ENCODE measurements at places on chromosomes 4 and X.
A peak's percentile ranks its signal among the peaks of the same experiment; 100 is the strongest.

DNA sequence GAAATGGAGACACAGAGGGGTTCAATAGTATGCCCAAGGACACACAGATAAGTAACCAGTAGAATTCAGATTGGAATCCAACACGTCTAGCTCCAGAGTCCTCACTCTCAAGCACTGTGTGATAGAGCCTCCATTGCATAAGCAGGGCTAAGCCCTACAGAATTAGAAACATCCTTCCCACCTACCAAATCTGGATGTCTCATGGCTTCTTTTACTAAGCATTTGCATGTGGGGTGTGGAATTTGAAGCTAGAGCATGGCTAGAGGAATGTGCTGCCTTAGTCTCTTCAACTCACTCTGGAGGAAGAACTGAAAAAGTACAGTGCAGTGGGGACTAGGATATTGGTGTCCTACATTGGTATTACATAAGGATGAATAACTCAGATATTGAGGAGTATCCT lies 119.4 kb downstream of the MFAP3L start:
- DNase-seq = no peak

DNA sequence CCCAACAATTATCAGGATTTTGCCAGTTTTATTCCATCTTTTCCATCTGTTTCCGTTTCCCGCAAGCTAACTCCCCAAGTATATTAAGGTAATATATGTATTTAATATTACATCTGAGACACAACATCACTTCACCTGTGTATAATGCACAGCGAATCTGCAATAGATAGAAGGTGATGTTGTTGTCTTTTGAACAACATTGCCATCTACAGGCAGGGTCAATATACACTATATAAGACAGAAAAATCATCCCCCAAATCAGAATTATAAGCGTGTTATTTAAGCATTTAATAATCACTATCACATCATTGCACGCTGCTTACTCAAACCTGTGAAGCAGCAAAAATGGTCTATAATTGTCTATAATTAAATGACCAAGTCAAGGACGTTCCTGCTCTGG lies 1115.5 kb downstream of the NLGN4X start:
- peak; percentile 64 for DNase-seq

DNA sequence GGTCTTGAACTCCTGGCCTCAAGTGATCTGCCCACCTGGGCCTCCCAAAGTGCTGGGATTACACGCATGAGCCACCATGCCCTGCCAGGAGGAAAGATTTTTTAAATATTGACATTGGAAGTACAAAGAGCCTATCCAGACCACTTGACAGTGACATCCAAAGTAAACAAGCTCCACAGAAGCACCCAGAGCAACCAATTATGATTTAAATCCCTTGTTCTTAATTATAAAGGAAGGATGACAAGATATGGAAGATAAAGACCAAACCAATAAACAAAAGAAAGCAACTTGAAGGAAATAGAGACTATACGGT lies 27.7 kb upstream of the RPL34 start:
- DNase-seq = no peak

DNA sequence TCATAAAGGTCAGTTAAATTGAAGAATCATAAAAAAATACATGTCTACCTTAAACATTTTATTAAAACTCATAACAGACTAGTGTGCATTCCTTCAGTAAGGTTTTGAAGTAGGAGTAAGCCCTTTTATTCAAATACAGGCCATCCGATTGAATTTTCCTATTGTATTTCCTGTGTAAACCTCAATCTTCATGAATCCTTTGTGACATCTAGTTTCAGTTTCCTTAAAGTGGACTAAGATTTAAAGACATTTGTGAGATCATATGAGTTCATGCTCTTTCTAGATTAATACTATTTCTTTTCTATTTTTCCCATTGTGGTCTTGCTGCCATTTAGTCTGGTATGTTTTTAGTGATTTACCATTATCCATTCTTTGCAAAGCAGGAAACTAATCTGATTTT lies 644.7 kb upstream of the BOD1L1 start:
- DNase-seq = no peak

DNA sequence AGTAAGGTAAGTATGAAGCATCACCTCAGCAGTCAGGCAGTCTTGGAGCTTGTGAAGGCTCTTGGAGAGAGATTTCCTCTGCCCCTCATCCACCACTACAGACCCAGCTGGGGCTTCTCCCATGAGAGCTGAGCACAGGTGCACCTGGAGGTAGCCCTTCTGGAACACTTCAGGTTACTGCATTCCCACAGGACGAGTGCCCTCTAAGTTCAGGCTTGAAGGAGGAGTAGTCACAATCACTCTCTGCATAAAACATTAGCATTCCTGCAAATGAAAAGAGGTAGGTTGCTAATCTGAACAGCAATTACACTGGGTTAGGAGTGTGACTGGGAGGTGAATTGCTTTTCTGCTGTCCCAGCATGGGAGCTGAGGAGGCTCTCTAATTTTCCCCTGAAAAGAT lies 308.8 kb downstream of the TEX13C start:
- no peak for DNase-seq

DNA sequence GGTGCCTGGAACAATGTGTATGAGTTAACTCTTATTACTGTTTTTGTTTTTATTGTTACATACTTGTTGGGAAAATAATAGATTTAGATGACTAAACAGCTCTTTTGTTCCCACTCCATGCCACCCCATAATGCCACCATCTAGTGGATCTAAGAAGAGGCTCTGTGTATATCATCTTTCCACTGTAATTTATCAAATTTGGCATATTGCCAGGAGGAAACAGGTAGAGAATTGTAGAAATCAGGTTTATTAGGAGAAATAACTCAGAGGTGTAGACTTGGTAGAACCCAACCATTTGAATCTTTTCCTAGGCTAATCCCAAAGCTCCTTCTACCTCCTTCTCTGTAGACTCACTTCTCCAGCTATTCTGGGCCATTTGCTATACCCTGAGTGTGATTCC lies 150.6 kb downstream of the GATB start:
- no peak for DNase-seq

DNA sequence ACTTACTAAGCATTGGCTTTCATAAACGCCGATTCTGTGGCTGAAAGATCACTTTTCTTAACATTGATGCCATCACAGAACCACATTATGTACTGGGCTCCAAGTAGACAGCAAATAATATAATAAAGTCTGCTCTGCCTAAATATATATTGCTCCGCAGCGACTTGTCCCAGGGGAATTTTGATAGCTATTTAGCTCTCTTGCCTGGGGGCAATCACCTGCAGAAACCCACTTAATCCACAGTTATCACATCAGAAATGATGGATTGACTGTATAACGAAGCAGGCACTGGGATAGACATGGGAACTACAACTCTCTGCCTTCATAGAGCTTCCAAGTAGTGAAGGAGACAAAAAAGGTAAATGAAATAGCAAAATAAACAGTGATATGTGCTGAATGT lies 48.0 kb upstream of the MYOZ2 start:
- no peak for DNase-seq

GRCh38 chr4:24433515-24434214 lies 150.7 kb downstream of the DHX15 start:
- DNase-seq = no peak

DNA sequence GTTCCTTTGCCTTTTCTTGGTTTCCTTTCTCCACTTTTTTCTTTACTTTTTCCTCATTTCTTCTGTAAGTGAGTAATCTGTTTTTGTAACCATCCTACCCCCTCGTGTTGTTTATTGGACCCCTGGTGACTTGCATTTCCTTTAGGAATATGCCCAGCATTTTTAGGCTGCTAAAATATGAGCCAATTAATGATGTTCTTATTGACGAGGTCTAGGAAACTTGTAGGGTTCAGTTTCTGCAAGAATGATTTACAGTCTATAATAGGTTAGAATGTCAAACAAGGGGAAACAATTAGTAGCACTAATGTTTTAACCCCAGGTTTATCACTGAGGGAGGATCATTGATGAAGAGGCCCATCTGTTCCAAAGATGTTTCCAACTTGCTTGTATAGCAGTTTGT lies 79.0 kb downstream of the CPE start:
- DNase-seq = no peak

- DNase-seq = no peak
Measured at GRCh38 chr4:169620880-169621248, 486 bp downstream of the CLCN3 start.

- DNase-seq = peak; percentile 59
Measured at GRCh38 chrX:132217203-132218073, 1.8 kb downstream of the RAP2C start.

DNA sequence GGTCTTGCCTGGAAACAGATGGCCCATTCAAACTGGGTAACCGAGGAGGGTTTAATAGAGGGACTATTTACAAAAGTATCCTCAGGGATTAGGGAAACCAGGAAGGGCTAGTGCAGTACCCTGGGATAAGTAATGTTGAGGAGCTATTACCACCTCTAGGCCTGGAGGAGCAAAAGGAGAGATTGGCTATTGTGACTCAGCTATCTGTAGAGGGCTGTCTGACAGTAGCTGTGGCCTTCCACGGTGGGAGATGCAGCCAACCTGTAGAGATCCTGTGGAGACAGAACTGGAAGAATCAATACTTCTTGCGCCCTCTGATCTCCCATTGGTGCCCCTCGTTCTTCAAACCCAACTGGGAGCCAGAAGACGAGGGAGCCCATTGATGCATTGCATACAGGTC lies 34.1 kb upstream of the RPS6KA3 start:
- DNase-seq = no peak

GRCh38 chrX:155949098-155949497 lies 48.4 kb upstream of the IL9R start:
- no peak for DNase-seq

GRCh38 chrX:53674581-53674980 lies 11.9 kb downstream of the HUWE1 start:
- no peak for DNase-seq

- no peak for DNase-seq
Measured at GRCh38 chr4:14863418-14864364, 138.6 kb upstream of the CPEB2 start.

GRCh38 chr4:2869659-2870058 lies 26.0 kb downstream of the ADD1 start:
- no peak for DNase-seq

GRCh38 chr4:154836513-154836912 lies 55.4 kb downstream of the RBM46 start:
- no peak for DNase-seq

GRCh38 chr4:3030566-3031356 lies 43.6 kb downstream of the HTT-AS start:
- DNase-seq = no peak

- no peak for DNase-seq
Measured at GRCh38 chr4:64000241-64000640, 409.0 kb downstream of the TECRL start.

GRCh38 chr4:8108991-8109390 lies 49.6 kb downstream of the ABLIM2 start:
- no peak for DNase-seq

DNA sequence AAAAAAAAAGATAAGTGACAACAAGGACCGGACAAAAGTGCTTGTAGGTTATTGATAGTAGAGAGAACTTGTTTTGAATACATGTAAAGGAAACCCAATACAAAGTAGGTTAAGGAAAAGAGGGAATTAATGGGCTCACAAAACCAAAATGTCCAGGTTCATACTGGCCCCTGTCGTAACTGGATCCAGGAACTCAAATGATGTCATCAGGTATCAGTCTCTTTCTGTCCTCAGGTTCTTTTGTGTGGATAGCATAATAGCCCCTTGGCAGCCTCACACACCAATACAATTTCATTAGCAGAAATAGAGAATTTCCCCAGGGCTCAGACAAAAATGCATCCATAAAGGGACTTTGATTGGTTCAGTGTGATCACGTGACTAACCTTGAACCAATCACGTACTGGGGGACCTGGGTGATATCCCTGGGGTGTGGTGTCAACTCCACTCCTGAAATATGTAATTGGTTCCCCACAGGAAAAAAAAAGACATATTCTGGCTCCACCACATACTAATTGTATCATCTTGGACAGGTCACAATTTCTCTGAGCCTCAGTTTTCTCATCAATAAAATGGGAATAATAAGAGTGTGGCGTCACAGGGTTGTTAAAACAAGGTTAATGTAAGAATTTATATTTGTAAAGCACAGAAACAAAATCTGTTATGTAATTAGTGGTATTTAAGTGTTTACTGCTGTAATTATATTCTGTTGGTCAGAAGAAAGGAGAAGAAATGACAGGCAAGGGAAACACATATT lies 174.8 kb downstream of the PDGFRA start:
- DNase-seq = no peak

DNA sequence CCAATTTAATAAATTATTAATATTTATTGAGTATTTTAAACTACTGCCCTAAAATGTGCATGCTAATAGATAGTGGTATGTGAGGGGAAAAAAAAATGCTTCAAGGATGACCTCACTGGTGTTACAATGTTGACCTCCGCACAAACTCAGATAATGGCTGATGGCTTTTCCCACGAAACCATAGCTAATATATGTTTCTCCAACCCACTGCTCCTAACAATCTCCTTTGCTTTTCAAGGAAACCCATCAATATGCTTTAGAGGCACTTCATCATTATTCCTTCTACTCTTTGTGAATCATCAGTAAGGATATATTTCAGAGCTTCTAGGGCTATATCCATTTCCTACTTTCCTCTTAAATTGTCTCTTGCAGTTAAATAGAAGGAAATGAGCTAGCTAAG lies 1752.0 kb upstream of the TENM3 start:
- DNase-seq = no peak

- no peak for DNase-seq
Measured at GRCh38 chrX:51852621-51853020, 40.8 kb upstream of the MAGED1 start.

DNA sequence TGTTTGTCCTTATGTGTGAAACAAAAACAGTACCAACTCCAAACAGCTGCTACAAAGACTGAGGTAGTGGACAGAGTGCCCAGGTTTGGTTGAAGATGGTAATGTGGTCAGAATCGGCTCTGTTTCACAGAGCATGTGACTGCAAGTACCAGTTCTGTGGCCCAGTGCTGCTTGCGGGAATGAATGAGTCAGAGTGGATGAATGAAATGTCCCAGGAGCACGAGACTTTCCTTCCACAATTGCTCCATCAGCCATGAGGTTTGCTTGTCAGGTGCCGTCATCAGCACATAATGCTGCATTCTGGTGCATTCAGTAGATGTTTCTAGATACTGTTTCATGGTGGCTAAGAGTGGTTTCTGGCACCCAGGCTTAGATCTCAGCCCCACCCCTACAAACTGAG lies 84.2 kb downstream of the GPR143 start:
- no peak for DNase-seq

DNA sequence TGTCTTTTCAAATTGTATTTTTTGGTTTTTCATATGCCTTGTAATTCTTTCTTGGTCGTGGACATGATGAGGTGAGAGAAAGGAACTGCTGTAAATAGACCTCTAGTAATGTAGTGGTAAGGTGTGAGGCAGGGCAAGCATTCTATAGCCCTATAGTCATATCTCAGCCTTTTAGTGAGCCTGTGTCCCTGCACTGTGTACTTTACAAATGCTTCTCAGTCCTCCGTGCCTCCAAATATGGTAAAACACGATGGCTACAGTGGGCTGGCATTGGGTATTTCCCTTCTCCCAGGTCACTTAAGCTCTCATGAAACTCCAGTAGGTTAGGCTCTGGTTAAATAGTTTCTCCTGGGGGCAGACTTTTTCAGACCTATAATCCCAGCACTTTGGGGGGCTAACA lies 57.9 kb upstream of the PLS3 start:
- DNase-seq = no peak

- no peak for DNase-seq
Measured at GRCh38 chr4:153710681-153711080, 26.6 kb downstream of the TLR2 start.

- peak; percentile 73 for DNase-seq
Measured at GRCh38 chrX:107718156-107718621, 57.4 kb downstream of the TSC22D3 start.

Measured in hematopoietic multipotent progenitor cell (in vitro differentiated cells).